ENCODE measurements at places on chromosomes 16 and 17.

DNA sequence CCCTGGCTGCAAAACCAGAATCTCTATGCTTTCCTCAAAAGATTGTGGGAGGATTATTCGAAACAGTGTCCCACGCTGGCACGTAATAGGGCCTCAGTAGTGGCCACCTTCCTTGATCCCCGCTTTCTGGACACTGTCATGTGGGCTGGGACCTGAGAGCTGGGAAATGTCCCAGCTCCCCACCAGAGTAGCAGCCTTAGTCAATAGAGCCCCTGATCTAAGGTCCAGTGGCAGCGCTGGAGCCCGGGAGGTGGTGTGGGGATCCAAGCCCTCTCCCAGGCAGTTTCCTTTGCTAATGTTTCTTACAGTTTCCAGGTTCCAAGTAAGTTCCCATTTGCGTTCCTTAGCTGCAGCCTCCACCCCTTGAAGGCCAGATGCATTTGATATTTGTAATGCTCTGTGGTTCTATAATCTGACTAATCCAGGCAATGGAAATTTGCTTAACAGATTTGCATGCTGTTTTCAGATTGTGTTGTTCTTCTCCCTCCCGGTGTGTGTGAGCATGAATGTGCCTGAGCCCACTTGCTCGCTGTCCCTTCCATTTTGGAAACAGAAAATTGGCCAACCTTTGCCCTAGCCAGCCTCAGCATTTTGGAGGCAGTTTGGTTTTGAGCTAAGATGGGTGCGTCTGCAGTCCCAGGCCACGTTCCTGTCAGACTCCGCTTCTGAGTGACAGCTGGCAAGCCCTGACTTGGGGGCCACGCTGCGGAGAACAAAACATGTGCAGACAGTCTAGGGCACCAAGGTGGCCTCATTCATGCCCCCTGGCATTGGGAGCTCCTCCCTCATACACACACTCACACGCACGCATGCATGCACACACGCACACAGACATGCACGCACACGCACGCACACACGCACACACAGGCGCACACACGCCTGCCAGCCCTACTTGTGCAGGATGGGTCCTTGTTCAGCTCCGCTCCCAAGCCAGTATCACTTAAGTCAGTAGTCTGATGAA, 69.4 kb downstream of the CCDC182 start:
- no peak for DNase-seq

GRCh38 chr16:65737831-65738230, 616.0 kb upstream of the CDH11 start:
- no peak for DNase-seq

GRCh38 chr16:78415013-78415412, 315.6 kb downstream of the WWOX start:
- no peak for DNase-seq

GRCh38 chr16:68764862-68765261, 27.8 kb downstream of the CDH1 start:
- DNase-seq: no peak

GRCh38 chr16:27284865-27285675, 16.5 kb upstream of the NSMCE1 start:
- no peak for DNase-seq

DNA sequence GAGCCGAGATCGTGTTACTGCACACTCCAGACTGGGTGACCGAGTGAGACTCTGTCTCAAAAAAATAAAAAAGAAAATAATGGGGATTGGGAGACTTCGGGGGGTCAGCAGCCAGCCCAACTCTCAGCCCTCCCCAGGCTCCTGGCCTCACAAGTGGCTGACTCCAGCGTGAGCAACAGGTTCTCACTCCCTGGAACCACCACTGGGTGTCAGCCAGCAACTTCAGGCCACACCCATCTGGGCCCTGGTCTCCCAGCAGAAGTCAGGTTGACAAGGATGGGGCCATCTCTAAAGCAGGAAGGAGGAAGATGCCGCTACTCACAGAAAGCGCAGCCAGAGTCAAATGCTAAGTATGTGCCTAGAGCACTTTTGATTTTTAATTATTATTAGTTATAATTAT, 139.4 kb downstream of the C16orf78 start:
- DNase-seq: no peak

- no peak for DNase-seq
Observed at GRCh38 chr16:73396556-73396955, 348.6 kb upstream of the ZFHX3 start.

DNA sequence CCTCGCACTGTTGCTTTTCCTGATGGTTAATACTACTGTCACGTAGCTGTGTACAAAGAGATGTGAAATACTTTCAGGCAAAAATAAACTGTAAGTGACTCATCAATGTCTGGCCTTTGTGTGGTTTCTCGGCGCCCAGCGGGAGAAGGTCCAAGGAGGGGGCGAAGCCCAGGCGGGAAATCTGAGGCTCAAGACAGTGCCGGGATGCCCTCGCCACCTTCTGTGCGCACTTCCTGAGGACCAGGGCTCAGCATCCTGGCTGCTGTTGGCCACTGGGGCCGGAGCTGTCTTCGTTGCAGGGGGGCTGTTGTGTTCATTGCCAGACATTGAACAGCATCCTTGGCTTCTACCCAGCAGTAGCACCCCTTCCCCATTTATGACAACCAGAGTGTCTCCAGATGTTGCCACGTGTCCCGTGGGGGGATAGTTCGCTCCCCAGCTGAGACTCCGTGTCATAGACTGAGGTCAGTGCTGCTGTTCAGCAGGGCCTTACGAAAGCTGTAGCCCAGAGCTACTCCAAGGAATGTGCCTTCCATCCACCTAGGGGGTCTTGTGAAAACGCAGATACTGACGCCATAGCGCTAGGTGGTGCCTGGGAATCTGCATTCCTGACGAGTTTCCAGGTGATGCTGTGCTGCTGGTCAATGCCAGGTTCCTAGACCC, 67.3 kb upstream of the PLCG2 start:
- no peak for DNase-seq

DNA sequence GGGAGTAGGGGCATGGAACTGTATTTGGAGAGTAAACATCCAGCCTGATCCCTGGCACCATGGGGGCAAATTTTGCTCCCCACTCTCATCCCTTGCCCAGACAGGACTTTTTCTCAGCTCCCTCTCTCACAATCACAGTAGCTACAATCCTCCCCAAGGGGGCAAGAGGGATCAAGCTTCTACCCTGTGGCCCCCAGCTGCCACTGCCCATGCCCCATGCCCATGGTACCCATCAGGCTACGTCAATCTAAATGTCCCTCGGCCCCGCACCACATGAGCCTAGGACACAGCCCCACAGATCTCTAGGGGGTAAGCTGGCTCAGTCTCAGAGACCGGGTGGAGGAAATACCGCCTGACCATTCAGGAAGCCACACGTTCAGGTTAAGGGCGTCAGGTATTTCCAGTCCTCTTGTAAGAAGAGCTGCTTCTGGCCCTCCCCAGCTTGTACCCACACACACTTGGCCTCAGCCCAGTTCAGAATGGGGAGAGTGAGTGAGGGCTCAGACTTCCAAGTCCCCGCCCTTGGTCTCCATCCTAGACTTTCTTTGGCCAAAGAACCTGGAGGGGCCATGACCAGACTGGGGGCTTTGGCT, 1.8 kb downstream of the CACNB1 start:
- DNase-seq: no peak

GRCh38 chr16:49859125-49859811, 3.4 kb upstream of the ZNF423 start:
- DNase-seq: no peak

DNA sequence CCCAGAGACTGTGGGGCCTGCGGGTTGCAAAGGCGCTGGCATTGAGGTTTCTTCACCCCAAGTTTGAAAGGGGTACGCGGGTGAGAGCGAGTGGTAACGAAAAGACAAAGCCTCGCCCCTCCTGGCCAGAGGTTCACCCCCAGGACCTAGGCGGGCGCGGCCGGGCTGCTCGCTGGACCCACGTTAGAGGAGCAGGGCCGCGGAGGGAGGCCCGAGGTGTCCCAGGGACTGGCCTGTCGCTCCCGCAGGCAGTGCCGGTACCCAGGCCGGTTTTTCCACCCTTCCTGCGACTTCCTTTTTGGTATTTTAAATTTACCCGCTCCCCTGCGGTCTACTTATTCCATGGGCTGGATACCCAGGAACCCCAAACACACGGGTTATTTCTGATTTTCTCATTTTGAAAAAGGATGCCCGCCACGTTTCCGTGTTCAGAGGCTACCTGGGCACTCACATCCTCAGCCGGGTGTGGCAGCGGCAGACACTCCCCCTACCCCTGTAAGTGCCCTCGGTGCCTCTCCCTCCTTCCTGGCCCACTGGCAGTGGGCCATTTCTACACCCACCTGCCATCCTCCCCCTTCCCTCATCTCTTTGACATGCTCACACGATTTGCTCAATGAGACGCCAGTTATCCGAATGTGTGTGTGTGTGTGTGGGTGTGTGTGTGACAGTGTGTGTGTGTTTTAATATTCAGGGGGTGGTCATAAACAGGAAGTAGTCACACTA, 1.6 kb upstream of the FOXL1 start:
- DNase-seq: no peak

GRCh38 chr17:65742403-65743307, 181.2 kb upstream of the AXIN2 start:
- DNase-seq: no peak

- DNase-seq: no peak
Observed at GRCh38 chr16:89867918-89868317, 5.5 kb upstream of the TCF25 start.

Data from activated T-cell treated with anti-CD3 and anti-CD28 coated beads for 1 hour (primary cell).